ENCODE measurements at places on chromosomes 16 and 17.

DNA sequence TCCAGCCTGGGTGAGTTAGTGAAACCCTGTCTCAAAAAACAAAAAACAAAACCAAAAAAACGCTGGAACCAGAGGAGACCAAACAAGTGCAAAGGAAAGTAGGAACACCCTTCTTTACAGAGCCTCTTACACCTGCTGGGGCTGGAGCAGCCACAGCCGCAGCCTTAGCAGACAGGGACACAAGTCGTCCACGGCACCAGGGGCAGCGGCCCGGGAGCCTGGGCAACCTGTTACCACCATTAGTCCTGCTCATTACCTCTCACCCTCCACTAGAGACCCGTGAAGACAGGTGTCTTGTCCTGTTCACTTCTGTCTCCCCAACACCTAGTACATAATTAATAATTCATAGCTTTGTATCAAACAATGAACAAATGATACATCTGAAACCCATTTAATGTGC, 83.6 kb downstream of the C16orf78 start:
- peak; percentile 25 for DNase-seq

DNA sequence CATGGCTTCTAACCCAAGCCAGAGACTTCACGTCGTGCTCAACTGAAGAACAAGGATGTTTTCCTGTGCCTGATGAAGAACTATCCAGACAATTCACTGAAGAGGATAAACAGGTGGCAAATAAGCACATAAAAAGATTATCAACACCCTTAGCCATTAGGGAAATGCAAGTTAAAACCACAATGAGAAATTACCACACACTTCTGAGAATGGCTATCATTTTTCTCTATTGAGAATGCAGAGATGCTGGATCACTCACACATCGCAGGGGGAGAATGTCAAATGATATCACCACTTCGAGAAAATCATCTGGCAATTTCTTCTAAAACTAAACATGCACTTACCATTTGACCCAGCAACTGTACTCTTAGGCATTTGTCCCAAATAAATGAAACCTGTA, 162.8 kb downstream of the IRX3 start:
- DNase-seq, result no peak

DNA sequence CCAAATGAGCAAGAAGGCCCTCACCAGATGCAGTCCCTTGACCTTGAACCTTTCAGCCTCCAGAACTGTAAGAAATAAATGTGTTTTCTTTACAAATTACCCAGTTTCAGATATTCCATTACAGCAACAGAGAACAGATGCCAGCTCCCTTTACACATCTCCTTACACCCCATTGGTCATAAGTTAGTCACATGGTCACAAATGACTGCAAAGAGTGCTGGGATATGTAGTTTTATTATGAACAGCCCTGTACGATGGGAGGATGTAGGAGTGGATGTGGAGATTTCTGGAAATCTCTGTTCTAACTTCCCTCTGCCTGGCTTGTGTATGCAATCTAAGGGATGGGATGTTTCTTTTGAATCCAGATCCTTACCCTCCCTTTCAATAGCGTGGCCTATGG, 13.3 kb upstream of the RPL38 start:
- DNase-seq, result no peak

DNA sequence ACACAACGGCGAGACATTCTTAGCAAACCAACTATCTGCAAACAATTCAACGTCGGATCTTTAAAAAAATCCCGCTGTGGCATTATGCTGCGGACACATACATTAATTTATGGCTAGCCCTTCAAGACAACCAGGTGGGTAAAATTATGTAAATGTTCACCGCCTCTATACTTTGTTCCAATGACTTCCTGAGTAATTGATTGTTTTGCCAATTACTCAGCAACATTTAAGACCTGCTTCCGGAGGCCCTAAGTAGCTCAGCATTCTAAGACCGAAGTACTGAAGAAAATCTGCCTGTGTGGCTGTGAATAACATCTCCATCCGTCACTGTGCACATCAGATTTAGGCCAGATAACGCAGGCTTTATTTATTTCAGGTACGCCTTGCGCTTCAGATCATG, 23.3 kb downstream of the QPRT start:
- no peak for DNase-seq

DNA sequence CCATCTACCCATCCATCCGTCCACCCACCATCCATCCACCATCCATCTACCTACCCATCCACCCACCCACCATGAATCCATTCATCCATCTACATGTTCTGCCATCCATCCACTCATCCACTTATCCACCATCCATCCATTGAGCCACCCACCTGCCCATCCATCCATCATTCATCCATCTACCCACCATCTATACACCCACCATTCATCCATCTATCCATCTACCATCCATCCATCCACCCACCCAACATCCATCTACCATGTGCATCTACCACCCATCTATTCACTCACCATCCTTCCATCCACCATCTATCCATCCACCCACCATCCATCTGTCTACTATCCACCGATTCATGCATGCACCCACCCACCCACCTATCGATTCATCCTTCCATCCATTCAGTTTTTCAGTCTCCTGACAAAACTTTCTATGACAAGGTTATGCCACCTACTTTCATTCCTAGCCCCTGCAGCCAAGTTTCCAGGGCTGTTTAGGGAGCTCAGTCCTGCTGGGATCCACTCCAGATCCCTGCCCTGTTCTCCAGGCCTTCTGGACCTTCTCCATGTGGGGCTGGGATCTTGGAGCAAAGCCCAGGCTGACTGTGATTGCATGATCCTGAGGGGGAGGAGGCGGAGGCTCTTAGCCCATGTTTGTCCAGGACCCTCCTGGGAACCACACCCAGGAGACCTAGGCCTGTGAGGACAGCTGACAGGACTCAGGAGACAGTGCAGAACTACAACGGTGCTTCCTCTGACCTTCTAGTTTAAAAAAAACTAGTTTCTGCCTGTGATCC, 27.4 kb downstream of the BCO1 start:
- DNase-seq, result peak; percentile 78

DNA sequence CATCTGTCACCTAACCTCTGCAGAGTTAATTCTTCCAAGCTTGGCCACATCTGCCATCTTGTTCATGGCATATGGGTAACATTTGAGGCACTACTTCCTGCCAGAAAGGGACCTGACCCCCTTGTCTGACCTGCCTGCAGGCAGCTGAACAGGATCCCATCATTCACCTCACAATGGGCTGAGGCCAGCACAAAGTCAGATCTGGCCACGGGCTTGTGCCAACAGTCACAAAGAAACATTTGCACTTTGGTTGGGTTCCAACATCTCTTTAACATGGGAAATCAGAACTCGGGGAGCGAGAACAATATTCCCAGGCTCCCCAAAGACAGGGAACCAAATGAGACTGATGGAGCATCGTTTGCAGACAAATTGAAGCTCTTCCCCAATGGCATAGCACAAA, 116.1 kb downstream of the XYLT1 start:
- no peak for DNase-seq

DNA sequence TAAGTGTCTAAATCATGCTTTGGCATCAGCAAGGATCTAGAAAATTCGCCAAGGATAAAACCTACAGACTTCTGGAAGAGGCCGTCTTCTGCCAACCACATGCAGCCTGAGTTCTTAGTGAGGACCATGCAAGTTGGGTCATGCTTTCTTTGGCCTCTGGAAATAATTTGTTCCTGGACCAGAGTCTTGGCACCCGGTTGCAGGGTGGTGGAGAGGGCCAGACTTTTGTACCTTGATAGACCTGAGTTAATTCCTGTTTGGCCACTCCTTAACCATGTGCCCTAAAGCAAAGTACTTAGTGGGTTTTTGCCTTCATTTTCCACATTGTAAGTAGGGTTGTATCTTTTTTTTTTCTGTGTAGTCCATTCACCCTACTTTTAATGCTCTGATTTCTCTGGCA, 283.4 kb upstream of the IRX5 start:
- DNase-seq, result no peak

GRCh38 chr16:1826691-1827573, at the start of the genes FAHD1 and HAGH:
FAHD1 (plus strand) TSS chr16:1827206; CDS start chr16:1827239, 33 bp downstream.
HAGH (minus strand) TSS chr16:1826825; CDS start chr16:1826787, 38 bp downstream.
- DNase-seq, result peak; percentile 96

DNA sequence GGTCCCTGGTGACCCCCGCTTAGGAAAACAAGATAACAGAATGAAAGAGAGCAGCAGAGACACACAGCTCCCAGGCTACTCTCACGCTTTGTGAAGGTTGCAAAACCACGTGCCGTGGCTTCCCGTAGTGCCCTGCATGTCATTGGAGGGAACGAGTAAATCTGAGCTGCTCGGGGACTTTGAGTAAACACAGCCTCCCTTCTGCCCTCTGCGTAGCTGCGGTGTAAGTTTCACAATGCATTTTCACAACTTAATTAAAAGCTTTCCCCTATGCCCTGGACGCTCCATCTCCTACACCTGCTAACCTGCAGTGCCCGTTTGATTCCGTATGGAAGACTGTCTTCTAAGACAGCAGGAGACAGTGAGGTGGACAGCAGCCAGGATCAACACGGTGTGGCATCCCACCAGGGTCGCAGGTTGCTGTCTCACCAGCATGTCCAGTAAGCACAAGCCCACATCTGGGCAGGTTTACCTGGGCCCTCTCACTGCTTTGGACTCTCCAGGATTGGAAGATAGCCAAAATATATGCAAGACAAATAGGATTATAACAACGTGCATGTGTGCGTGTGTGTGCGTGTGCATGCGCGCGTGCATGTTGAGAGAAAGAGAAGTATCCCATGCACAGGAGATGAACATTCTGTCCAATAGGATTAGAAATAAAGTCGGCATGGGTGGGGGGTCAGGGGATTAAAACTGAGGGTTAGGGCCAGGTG, 116.4 kb upstream of the RCVRN start:
- no peak for DNase-seq

DNA sequence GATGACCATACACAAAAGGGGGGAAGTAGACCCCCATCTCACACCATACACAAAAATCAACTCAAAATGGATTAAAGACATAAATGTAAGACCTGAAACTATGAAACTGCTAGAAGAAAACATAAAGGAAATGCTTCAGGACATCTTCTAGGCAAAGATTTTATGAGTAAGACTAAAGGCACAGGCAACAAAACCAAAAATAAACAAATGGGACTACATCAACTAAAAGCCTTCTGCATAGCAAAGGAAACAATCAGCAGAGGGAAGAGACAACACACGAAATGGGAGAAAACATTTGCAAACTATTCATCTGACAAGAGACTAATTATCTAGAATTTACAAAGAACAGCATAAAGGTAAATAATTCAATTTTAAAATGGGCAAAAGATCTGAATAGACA, 152.1 kb downstream of the AXIN2 start:
- no peak for DNase-seq

GRCh38 chr16:11133344-11133943, 122.6 kb downstream of the SOCS1 start:
- peak; percentile 86 for DNase-seq

DNA sequence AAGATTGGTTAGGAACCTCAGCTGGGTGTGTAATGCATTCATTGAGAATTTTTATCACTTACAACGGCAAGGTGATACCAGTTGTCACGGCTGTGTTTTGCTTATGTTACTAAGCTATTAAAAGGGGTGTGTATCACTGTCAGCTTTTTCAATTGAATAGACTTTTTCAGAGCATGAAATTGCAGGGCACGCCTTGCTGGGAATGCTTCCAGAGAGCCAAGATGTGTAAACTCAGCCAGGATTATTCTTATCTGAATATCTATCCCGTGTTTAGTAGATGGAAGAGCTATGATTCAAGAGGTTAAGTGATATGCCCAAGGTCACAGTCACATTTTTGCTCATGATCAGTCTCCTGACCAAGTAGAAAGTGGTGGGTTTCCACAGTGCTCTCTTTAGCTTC, 6.6 kb upstream of the TEKT3 start:
- DNase-seq, result no peak

DNA sequence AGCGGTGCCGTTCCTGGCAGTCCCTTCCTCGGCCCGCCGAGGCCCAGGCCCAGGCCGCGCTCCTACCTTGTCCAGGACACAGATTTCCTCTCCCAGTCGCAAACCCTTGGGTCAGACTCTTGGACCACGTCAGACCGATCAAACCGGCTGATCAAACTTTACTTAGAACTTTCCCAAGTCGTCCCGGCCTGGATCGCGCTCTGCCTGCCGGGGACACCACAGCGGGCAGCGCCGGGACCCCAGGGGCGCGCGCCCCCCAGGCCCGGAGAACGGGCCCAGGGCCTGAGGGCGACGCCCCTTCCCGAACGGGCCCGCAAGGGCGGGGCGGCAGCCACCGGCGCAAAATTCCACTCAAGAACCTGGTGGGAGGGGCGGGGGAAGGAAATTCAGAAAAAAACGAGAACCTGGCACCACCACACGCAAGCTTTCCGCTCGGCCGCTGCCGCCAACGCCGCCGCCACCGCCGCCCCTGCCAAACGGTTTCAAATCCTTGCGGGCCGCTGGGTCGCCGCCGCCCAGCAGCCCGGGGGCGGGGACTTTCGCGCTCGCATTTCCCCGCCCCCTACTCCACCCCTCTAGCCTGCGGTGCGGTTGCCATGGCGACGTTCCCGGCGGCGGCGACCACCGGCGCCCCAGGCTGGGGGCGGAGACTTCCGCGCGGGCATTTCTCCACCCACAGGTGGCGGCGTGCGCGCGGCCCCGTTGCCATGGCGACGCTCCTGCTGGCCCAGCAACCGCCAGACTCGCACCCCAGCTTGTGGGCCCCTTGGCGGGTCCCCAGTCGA, at the start of gene CEP112:
Gene CEP112 (minus strand): TSS at position 541 of the 785 bp plus-strand sequence.
- peak; percentile 88 for DNase-seq

- no peak for DNase-seq
Measured at GRCh38 chr16:4513086-4513860, 25.3 kb downstream of the CDIP1 start.

- no peak for DNase-seq
Measured at GRCh38 chr16:3012246-3012645, 477 bp upstream of the CLDN9 start.

DNA sequence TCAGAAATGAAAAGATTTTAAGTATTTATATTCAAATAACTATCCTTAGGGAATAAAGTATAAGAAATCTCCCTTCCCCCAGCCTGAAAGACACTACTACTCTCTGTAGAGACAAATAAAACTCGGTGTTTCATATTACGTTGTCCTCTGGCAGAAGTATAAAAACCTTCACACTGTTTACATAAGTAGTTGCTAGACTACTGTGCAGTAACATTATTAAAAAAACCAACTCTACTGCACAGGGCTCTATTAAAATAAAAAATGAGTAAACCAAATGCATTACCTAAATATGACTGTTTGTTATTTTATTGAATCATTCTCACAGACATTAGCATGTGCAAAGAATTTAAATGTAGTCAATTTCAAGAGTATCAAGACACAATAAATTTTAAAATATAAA, 67.4 kb downstream of the MED13 start:
- no peak for DNase-seq

DNA sequence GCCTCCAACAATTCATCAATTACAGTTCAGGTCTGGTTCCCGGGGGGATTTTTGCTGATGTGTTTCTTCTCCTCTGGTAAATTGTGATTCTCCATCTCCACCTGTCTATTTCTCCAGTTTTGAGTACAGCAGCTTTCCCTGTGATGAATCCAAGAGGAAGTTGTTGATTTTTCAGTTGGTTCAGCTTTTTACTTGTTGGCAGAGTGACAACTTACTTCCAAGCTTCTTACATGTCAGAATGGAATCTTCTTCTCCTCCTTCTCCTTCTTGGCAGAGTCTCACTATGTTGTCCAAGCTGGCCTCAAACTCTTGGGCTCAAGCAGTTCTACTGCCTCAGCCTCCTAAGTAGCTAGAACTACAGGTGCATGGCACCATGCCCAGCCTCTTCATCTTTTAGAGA, 33.4 kb upstream of the TMEM92 start:
- no peak for DNase-seq

All from sciatic nerve (tissue), 2 donors.